ENCODE measurements at places on chromosomes 4 and X.

GRCh38 chrX:11666952-11667685 lies 1.4 kb upstream of the ARHGAP6 start:
- no peak for DNase-seq

- DNase-seq, result no peak
Observed at GRCh38 chr4:79083406-79084010, 144.3 kb upstream of the PAQR3 start.

DNA sequence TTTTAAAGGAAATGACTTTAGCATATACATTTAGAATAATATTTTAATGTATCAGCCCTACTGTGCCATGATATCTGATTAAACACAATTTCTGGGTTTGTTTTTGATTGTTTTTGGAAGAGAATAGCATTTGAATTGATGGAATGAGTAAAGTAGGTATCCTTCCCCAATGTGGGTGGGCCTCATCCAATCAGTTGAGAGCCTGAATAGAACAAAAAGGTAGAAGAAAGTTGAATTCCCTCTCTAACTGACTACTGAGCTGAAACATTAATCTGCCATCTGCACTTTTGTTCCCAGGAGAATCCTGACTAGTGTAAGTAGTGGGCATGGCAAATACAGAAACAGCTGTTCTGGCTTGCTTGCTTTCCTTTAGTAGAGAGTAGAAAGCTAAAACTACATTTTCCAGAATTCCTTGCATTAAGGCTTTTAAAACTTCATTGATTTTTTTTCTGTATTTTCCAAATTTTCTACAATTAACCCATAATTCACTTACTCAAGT lies 9.7 kb upstream of the SEC24D start:
- DNase-seq, result no peak

GRCh38 chr4:6268650-6269615 lies 717 bp upstream of the WFS1 start:
- DNase-seq, result no peak

GRCh38 chr4:174873931-174874330 lies 44.2 kb upstream of the ADAM29 start:
- no peak for DNase-seq

GRCh38 chr4:40857956-40858355 lies 108.2 kb downstream of the NSUN7 start:
- DNase-seq, result no peak

- DNase-seq, result no peak
Observed at GRCh38 chr4:107548211-107548905, 171.7 kb downstream of the PAPSS1 start.

GRCh38 chrX:15202454-15203177 lies 67.3 kb downstream of the ASB9 start:
- DNase-seq, result no peak

GRCh38 chr4:128452415-128452814 lies 164.8 kb upstream of the PGRMC2 start:
- no peak for DNase-seq

- no peak for DNase-seq
Observed at GRCh38 chrX:38102240-38102639, 95.9 kb downstream of the SYTL5 start.

DNA sequence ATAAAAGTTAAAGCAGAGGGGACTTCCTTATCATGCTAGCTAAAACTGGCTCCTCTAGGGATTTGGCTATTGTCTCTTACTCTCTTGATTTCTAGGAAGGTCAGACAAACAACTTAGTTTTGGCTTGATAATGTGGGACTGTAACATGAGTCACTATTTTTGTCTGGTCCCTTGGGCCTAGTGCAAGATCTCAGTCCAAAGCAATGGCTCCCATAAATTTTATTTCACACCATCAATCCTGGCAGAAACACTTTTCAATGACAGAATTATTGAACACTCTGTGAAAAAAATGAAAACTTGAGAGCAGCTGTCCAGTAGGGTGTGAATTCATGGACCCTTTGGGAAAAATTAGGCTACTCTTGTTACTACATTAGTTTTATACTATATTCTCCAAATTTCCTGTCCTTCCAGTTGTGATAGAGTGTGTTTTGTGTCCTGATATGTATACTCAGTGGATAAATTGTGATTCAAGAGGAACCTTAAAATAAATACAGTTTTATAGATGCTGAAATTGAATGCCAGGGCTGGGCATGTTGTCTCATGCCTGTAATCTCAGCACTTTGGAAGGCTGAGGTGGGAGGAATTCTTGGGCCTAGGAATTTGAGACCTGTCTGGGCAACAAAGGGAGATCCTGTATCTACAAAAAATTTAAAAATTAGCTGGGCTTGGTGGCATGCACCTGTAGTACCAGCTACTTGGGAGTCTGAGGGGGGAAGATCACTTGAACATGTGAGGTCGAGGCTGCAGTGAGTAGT lies 10.8 kb upstream of the SNCA start:
- DNase-seq, result no peak

DNA sequence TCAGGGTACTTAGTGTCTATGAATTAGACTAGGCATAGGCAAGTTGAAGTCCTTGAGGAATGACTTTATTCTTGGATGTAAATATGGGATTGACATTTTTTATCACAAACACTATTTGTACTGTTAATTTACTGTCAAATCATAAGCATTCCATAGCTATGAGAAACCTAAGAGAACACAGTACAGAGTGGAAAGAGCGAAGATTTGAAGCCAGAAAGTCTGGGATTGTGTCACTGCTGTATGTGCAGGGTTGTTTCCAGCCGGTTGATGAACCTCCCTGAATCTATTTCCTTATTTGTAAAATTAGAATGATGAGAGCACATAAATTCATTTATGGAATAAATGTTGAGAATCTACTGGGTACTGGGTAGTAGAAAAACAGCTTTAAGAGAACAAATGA lies 14.4 kb upstream of the KLHL5 start:
- DNase-seq, result no peak

GRCh38 chr4:40731361-40731760 lies 18.4 kb upstream of the NSUN7 start:
- DNase-seq, result no peak

DNA sequence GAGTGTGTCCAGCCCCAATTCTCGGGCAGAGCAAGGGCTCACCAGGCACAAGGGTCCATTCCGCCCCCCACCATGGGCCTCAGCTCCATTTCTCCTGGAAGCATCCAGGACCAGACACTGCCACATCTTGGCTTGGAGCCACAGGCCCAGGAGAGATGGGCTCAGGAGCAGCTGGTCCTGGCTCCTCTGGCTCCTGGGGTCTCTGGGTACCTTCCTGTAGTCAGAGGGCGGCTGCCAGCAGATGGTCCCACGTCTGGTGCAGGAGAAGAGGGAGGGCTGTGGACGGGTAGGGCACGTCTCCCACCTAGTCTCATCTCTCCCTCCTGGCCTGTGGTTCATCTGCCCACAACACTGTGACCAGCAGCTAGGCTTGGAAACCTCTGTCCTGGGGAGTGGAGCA lies 8.0 kb downstream of the ATP2B3 start:
- no peak for DNase-seq

- no peak for DNase-seq
Observed at GRCh38 chr4:158020176-158020575, 152.6 kb downstream of the GASK1B start.

GRCh38 chr4:11183356-11183740 lies 245.3 kb downstream of the HS3ST1 start:
- no peak for DNase-seq

DNA sequence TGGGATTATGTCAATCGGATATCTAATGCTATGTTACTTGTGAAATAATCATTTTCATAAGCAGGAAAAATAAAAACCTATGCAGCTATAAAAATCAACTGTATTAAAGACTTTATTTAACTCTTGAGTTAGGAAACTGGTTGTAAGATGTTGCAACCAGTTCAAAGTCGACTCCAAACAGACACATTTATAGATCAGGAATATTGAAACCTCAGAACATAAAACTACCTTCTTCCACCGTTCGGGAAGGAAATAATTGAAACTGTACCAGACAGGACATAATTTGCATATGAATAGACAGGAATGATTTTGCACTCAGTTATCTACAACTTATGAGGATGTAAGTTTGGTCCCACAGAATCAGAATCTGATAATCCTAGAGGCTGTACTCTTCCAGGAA lies 181.8 kb upstream of the STS start:
- DNase-seq, result no peak

- no peak for DNase-seq
Observed at GRCh38 chrX:13891377-13892140, 74.7 kb upstream of the GPM6B start.

DNA sequence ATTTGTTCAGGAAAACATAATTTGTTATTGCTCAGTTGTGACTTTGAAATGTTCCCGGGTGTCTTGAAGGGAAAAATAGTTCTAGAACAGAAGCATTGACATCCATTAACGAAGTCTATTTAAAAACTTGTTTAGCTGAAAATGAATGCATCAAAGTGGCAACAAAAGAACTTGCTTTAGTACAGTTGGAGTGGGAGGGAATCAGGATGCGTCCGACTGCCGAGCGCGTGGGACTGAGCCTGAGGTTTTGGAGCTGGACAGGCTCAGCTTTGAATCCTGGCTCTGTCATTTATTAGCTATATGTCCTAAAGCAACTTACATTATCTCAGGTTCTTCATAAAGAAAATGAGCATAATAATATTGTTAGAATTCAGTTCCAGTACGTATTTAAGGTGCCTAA lies 9.0 kb upstream of the ERVMER34-1 start:
- DNase-seq, result no peak

GRCh38 chr4:47499700-47500099 lies 14.6 kb downstream of the ATP10D start:
- DNase-seq, result no peak

GRCh38 chrX:115652221-115652620 lies 91.2 kb downstream of the PLS3 start:
- no peak for DNase-seq

DNA sequence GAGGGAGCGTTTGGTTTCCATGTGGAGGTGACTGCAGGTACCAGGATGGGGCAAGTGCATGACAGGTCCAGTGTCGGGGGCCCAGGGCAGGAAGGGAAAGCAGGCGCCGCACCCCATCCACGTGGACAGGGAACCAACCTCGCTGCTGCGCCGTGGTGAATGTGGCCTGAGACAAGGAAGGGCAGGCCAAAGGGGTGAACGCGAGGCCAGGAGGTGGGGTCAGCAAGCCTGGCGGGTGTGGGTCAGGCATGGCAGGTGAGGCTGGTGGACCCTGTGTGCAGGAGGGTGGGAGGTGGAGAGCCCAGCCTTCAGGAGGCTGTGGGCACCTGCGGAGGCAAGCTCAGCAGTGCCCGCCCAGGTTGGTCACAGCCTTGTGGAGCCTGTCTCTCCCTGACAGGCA lies 14.7 kb downstream of the SH3BP2 start:
- DNase-seq, result no peak

DNA sequence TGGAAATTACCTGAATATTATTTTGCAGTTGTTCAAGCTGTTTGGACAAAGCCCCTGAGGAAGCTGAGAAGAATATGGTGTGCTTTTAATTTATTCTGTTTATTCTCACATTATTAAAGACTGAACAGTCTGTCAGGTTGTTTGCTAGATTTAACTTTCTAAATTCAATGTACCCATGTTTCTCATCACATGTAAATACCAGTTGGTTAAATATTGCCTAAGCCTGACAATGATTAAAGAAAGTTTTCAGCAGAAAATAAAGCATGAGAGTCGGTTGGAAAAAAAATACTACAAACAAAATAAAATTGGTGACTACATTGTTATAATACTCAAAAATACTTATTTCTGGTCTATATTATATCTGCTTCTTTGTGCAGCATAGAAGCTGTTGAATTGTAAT lies 1974.7 kb downstream of the ARAP2 start:
- no peak for DNase-seq

DNA sequence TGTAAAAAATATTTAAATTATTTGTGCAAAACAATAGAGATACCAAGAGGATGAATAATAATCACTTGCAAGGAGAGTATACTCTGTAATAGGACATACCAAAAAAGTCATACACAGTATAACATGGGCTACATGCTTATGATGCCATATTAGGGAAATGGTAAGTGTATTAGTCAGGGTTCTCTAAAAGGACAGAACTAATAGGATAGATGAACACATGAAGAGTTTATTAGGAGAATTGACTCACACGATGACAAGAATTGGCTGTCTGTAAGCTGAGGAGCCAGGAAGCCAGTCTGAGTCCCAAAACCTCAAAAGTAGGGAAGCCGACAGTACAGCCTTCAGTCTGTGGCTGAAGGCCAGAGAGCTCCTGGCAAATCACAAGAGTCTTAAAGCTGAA lies 151.2 kb downstream of the DTHD1 start:
- DNase-seq, result no peak

DNA sequence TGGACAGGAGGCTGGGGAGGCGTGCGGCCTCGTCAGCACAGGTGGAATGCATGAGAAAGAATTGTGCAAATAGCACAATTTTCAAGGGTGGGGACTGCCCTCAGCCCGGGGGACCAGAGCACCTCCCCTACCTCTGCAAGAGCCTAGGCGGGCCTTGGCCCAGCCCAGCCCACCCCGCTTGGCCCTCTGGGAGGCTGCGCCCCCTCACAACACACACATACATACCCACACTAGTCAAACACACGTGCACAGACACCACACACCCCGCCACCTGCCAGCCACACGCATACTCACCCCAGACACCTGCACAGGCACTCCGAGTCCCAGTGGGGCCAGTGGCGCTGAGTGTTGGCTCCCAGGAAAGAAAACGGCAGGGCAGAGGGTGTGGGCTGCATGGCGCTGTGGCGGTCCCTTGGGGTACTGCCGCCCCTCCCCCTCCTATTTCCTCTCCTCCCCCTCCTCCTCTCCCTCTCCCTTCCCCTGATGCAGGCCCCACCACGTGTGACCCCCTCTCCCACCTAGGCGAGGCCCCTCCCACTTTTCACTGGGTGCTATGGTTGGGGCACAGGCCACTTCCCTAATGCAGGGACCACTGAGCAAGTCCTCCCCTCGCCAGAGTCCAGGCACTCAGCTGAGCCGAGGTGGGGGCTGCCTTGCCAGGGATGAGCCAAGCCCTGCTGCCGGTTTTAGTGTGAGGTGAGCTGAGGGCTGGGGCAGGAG lies 84.5 kb downstream of the FAM53A start:
- no peak for DNase-seq

DNA sequence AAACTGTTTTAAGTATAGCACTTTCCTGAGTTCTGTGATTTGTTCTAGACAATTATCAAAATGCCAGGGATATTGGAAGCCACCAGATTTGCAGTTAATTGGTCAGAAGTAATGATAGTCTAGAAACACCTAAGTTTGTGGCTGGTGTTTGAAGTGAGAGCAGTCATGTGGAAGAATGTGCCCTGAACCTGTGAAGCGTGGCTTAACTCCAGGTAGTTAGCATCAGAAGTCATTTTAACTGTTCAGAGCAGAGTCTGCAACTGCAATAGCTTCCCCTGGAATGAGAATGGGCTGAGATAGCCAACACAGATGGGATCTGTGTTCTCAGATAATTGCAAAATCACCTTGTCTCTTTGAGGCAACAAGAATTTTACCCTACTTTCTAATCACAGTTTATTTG lies 255.1 kb upstream of the GK2 start:
- DNase-seq, result no peak

GRCh38 chr4:165726831-165727230 lies 146.2 kb upstream of the TLL1 start:
- no peak for DNase-seq
